ENCODE measurements at places on chromosomes 7 and 10.

DNA sequence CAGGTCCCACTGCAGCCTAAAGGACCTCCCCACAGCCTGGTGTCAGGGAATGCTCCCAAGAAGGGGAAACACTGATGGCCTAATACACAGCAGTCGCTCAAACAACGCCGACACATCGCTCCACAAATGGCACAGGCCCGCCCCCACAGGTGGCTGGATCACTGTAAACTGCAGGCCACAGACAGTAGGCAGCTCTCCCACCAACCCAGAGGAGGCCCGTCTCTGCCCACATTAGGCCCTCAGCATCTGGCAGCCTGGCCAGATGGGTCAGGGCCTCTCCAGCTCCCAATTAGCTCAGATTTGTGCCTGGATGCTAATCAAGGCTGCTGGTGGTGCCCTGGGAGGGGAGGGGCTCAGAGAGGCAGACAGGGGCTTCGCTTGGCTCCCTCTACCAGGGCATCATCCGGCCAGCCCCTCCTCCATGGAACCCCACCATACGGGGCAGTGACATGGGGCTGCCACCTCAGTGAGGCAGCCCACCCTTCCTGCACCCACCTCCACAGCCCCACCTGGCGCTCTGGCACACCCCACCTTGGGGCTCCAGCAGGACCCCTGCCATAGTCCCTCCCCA is 42.7 kb downstream of the CAMK2B start:
- DNase-seq: no peak

DNA sequence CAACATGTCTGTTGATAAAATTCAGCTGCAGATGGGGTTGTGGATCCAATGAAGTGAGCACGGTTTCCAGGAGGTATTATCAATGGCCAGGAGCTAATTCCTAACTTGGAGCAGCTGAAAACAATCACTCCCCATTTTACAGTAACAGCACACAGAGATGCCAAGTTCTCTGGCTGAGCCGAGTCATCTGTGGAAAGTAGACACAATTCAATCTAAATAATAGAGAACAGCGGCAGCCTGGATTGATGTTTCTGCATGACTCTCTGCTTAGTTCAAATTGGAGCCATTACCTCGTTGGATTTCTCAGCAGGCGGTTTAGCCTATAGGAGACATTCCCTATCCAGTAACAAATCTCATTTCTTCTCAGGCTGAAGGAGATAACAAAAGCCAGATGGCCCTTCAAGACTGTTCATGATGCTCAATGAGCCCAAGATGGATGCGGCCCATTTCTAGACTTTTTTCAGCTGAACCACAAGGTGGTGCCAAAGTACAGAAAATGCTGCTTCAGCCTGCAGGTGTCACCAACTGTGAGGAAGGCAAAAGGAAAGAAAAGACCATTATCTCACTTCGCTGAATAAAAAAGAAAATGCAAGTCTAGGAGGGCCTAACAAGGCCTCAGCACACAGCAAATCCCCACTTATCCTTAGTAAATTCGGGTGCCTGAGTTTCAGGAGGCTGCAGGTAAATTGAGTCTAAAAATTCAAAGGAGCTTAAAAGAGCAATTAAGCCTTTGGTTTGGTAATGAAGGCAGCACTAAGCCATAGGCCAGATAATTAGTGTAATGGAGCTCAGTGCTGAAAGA is 83.7 kb downstream of the SLC16A9 start:
- peak; percentile 11 for DNase-seq

GRCh38 chr10:123884907-123885381 is 6.7 kb downstream of the CPXM2 start:
- no peak for DNase-seq

DNA sequence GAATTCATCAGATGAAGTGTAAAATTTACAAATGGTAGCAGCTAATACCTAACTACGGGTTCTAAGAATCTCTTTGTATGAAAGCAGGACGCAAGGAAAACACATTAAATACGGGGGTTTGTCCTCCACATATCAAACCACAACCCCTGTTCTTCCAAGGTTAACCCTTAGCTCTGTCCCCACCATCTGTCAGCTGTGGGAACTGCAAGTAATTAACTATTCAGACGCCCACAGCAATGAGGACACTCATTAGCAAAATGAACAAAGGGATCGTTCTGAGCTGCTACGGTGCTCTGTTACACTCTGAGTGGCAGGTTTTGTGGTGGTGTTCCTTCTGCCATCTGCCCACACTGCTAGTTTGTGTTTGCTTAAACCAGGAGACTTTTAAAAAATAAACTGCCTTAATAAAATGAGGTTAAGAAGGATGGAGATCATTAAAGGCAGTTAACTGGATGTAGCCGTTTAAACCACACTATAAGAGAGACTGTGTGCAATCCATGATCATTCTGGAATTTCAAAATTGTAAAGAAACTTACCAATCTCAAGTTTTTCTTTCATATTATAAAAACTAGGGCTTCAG is 51.4 kb downstream of the C10orf67 start:
- peak; percentile 1 for DNase-seq

DNA sequence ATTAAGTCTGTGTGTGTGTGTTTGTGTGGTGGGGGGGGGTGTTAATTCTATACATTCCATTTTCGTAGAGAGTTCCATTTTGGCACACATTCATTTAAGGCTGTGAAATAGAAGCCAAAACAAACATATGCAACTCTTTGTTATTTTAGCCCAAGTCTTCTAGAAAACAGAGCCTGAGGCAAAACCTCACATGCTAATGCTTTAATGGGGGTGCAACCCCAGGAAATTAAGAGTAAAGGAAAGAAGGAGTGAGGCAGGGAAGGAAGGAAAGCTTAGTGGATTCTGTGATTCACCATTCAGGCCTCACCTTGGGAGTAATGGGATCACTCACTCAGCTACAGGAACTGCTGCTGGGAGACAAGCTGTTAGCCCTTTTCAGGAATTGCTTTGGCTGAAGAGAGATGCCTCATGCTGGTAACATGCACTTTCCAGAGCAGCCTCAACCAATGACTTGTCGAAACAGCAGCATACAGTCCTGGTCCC is 73.0 kb upstream of the CTTNBP2 start:
- no peak for DNase-seq

GRCh38 chr7:38335492-38336147 is 62.2 kb upstream of the TARP start:
- no peak for DNase-seq

Measured in NCI-H2081 treated with DMSO at 0.1 percent for 48 hours (cell line).